ENCODE measurements at places on chromosomes 2 and 18. TPM values are rescaled to one million over a fixed set of nuclear protein-coding genes. Genes with fewer than 3 reads are reported as not detected.

Gene RFTN2
- 20.4 TPM for total RNA-seq

Gene LYPD1
- total RNA-seq = 3.6 TPM

Gene SKOR2
- not detected for total RNA-seq

Gene TTC32
- 15.3 TPM for total RNA-seq

Gene ABCG8
- total RNA-seq = not detected
